Heart left ventricle (tissue), 16 donors: ENCODE measurements at places on chromosomes 16 and 17. TPM values are rescaled to one million over a fixed set of nuclear protein-coding genes. Genes with fewer than 3 reads are reported as not detected.

The PIRT gene
- not detected for total RNA-seq

The SLC5A11 gene
- not detected for total RNA-seq

The KRTAP1-5 gene
- total RNA-seq = not detected

The GPATCH8 gene
- 24.8 TPM for total RNA-seq

The NUPR1 gene
- total RNA-seq = 26.2 TPM

The TEX14 gene
- 0.09 TPM for total RNA-seq

GRCh38 chr17:6365200-6365943 lies 69.5 kb downstream of the AIPL1 start:
- H3K4me3 ChIP-seq = no peak overlapping the region
- no peak overlapping the region for H3K27ac ChIP-seq
- DNase-seq = no peak
- H3K4me1 ChIP-seq = no peaks in the 10 kb centered on the region
- no peaks in the 10 kb centered on the region for H3K27me3 ChIP-seq
- H3K36me3 ChIP-seq = no peaks in the 10 kb centered on the region

DNA sequence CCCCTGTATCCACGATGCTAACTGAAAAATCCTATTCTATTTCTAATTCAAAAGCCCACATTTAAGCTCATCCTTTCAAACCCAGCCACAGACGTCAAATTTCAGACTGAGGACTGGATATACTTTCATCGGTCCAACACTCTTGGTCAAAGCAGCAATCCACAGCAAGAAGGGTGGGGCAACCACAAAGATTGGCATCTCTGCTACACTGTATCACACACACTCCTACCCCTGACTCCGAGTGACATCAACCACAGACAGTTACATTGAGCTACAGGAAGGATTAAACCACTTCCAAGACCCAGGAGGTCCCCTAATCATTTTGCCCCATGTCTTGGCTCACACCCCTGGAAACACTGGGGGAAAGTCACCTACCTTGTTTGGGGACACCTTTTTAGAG lies 61.3 kb downstream of the GRIN2A start:
- H3K27ac ChIP-seq = no peak overlapping the region
- no peak for DNase-seq
- no peaks in the 10 kb centered on the region for H3K4me1 ChIP-seq
- H3K27me3 ChIP-seq = peaks cover 24% of the 10 kb centered on the region
- no peaks in the 10 kb centered on the region for H3K36me3 ChIP-seq
- H3K4me3 ChIP-seq = no peak overlapping the region

- H3K4me1 ChIP-seq = peaks cover 10% of the 10 kb centered on the region
- H3K36me3 ChIP-seq = peaks cover 75% of the 10 kb centered on the region
- DNase-seq = no peak
- no peaks in the 10 kb centered on the region for H3K27me3 ChIP-seq
- no peak overlapping the region for H3K4me3 ChIP-seq
Observed at GRCh38 chr16:68346892-68347480, 36.2 kb downstream of the PRMT7 start.

DNA sequence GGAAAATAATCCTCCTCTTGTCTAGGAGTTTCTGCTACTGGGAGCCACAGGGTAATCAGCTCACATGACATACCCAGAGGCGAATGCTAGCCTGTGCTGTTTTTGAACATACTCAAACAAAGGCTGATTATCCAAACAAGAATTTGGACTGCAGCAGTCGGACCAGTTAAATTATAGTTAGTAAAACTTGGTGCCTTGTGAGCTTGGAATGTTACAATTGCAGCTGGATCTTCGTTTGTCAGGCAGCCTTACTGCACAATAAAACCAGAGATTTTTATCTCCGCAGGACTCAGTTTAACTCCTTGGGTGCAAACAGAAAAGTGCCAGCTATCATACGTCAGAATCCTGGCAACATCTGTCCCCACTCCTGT lies 163.8 kb upstream of the TBX2 start:
- DNase-seq = no peak
- no peak overlapping the region for H3K4me3 ChIP-seq
- H3K27ac ChIP-seq = no peak overlapping the region
- no peaks in the 10 kb centered on the region for H3K27me3 ChIP-seq
- no peaks in the 10 kb centered on the region for H3K36me3 ChIP-seq
- no peaks in the 10 kb centered on the region for H3K4me1 ChIP-seq

DNA sequence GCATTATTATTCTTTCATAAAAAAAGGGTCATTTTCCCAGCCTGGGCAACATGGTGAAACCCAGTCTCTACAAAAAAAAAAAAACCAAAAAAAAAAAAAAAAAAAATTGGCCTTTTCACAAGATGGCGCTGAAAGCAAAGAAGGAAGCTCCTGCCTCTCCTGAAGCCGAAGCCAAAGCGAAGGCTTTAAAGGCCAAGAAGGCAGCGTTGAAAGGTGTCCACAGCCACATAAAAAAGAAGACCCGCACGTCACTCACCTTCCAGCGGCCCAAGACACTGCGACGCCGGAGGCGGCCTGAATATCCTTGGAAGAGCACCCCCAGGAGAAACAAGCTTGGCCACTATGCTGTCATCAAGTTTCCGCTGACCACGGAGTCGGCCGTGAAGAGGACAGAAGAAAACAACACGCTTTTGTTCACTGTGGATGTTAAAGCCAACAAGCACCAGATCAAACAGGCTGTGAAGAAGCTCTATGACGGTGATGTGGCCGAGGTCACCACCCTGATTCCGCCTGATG lies 4.9 kb upstream of the PGAP6 start:
- H3K4me1 ChIP-seq = peaks cover 38% of the 10 kb centered on the region
- H3K36me3 ChIP-seq = no peaks in the 10 kb centered on the region
- DNase-seq = no peak
- H3K4me3 ChIP-seq = no peak overlapping the region

DNA sequence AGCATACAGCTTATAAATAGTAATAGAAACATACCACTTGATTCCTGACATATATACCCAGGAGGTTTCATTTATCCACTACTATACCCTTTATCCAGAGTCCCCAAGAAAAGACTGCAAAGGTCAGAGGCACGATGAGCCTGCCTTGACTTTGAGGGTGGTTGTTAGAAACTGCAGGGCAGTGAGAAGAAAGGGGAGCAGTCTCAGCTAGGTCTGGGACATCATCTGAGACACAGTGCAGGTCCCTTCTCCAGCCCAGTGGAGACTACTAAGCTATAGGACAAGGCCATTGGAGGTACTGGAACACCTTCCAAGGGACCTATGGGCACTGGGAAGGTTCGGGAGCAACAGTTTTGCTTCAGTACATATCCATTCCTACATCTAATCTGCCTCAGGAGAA lies 20.2 kb upstream of the TEKT3 start:
- H3K4me3 ChIP-seq = no peak overlapping the region
- DNase-seq = no peak
- no peak overlapping the region for H3K27ac ChIP-seq
- no peaks in the 10 kb centered on the region for H3K27me3 ChIP-seq
- no peaks in the 10 kb centered on the region for H3K4me1 ChIP-seq

DNA sequence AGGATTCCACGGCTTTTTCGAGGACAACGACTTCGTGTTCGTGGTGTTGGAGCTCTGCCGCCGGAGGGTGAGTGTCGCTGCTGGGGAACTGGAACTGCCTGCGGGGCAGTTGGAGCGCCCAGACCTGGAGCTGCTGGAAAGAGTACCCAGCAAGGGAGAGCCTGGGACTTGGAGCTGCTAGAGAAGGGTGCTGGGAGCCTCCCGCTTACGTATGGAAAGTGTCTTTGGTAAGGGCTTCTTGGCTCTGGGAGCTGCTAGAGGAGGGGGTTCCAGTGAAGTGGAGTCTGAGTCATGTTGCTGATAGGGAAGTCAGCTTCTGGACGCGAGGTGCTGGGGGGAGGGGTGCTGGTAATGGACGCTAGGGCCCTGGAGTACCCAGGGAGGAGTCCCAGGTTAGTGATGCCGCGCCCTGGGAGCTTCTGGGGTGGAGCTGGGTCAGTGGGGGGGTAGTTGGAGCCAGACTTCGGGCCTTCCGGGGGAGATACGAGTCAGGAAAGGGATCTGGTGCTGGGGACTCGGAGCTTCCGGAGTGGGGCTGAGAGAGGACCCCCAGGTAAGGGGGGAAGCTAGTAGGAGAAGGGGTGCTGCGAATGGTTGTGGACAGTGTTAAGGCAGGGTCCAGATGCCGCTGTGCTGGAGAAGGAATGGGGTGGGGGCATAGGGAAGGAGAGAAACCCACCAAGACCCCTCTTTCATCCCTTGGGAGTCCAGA lies 741 bp downstream of the PLK1 start:
- no peak for DNase-seq
- peaks cover 41% of the 10 kb centered on the region for H3K36me3 ChIP-seq
- peak overlapping the region; percentile 71 for H3K4me3 ChIP-seq
- H3K27me3 ChIP-seq = no peaks in the 10 kb centered on the region
- H3K4me1 ChIP-seq = peaks cover 5% of the 10 kb centered on the region

GRCh38 chr17:1573932-1574696 lies 11.5 kb upstream of the PITPNA start:
- no peaks in the 10 kb centered on the region for H3K36me3 ChIP-seq
- no peak overlapping the region for H3K4me3 ChIP-seq
- peak overlapping the region; percentile 81 for H3K27ac ChIP-seq
- H3K27me3 ChIP-seq = no peaks in the 10 kb centered on the region

DNA sequence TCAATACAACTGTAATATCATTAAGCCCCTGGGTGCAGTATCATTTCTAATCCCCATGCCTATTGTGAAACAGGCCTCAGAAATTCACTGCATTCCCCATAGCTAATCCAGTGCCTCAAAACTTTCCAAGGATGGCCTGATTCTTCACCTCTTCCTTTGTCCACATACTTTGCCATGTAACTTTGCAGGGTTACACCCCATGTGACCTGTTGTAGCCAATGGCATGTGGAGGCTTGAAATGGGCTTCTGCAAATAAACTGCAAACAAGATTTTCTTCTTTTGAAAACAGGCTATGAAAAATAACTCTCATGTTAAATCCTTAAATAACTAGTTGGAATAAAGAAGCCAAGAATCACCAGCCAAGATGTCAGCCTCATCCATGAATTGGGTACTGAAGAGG lies 35.9 kb downstream of the ABCA10 start:
- no peak overlapping the region for H3K4me3 ChIP-seq
- no peak overlapping the region for H3K27ac ChIP-seq
- no peaks in the 10 kb centered on the region for H3K4me1 ChIP-seq
- H3K27me3 ChIP-seq = no peaks in the 10 kb centered on the region
- no peak for DNase-seq
- no peaks in the 10 kb centered on the region for H3K36me3 ChIP-seq

DNA sequence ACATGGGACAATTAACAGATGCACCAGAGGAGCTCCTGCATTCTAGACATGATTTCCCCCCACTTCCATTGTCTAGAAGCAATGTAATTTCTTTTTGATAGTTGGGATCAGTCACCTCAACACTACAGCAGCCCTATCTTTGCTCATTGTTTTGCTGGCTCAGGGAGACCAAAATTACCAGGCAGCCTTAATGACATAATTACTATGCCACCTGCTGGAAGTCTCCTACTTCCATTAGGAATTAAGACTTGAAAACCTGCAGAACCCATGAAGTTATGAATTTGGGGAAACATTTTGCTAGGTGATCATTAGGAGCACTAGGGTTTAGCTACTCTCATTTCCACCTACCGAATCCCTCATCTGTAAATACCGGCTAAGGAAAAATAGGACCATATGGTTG lies 312.0 kb upstream of the CA10 start:
- no peaks in the 10 kb centered on the region for H3K36me3 ChIP-seq
- no peak overlapping the region for H3K4me3 ChIP-seq
- no peak overlapping the region for H3K27ac ChIP-seq
- H3K27me3 ChIP-seq = no peaks in the 10 kb centered on the region

GRCh38 chr17:39099663-39100286 lies 51.7 kb downstream of the PLXDC1 start:
- no peaks in the 10 kb centered on the region for H3K27me3 ChIP-seq
- H3K4me1 ChIP-seq = no peaks in the 10 kb centered on the region
- peak; percentile 84 for DNase-seq
- peak overlapping the region; percentile 82 for H3K27ac ChIP-seq
- H3K4me3 ChIP-seq = no peak overlapping the region
